Naive thymus-derived CD4-positive, alpha-beta T cell (primary cell): ENCODE measurements at places on chromosomes 12 and 14. TPM values are rescaled to one million over a fixed set of nuclear protein-coding genes. Genes with fewer than 3 reads are reported as not detected.

Gene NEUROD4
- not detected for total RNA-seq

GRCh38 chr14:59328454-59328853, 136.7 kb downstream of the GPR135 start:
- H3K27ac ChIP-seq = no peak overlapping the region
- no peaks in the 10 kb centered on the region for H3K27me3 ChIP-seq
- peaks cover 3% of the 10 kb centered on the region for H3K36me3 ChIP-seq

- DNase-seq = no peak
- no peaks in the 10 kb centered on the region for H3K4me1 ChIP-seq
- H3K4me3 ChIP-seq = no peak overlapping the region
- peaks cover 12% of the 10 kb centered on the region for H3K36me3 ChIP-seq
- H3K27me3 ChIP-seq = no peaks in the 10 kb centered on the region
- H3K27ac ChIP-seq = no peak overlapping the region
Observed at GRCh38 chr12:121430833-121431415, 31.0 kb downstream of the RNF34 start.

- H3K27ac ChIP-seq = no peak overlapping the region
- no peaks in the 10 kb centered on the region for H3K4me1 ChIP-seq
- no peaks in the 10 kb centered on the region for H3K36me3 ChIP-seq
- DNase-seq = peak; percentile 7
- no peaks in the 10 kb centered on the region for H3K27me3 ChIP-seq
- no peak overlapping the region for H3K4me3 ChIP-seq
Observed at GRCh38 chr12:97960741-97961608, 498.4 kb downstream of the RMST start.

DNA sequence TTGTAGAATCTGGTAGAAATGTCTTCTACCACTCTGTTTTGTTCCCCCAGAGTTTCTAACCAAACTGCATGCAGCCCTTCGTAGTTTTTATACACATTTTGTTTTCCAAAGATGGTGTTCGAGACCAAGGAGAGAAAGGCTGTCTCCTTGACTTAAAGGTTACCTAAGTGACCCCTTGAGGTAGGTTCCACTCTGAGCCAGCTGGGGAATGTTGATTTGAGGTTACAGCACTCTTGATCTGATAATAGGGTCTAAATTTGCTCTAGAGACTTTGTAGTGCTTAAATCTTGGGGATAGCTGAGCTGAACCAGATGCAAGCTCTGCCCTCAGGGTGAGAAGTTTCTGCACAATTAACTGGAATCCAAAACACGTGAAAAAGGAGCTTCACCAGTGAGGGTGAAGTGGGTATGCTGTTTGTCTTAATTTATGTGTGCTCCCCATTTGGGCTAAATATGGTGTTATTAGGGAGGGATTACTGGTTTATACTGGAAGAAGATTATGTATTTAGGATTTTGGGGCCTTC, 3.1 kb downstream of the TMBIM6 start:
- no peak for DNase-seq
- H3K4me3 ChIP-seq = no peak overlapping the region
- H3K27ac ChIP-seq = peak overlapping the region; percentile 14

DNA sequence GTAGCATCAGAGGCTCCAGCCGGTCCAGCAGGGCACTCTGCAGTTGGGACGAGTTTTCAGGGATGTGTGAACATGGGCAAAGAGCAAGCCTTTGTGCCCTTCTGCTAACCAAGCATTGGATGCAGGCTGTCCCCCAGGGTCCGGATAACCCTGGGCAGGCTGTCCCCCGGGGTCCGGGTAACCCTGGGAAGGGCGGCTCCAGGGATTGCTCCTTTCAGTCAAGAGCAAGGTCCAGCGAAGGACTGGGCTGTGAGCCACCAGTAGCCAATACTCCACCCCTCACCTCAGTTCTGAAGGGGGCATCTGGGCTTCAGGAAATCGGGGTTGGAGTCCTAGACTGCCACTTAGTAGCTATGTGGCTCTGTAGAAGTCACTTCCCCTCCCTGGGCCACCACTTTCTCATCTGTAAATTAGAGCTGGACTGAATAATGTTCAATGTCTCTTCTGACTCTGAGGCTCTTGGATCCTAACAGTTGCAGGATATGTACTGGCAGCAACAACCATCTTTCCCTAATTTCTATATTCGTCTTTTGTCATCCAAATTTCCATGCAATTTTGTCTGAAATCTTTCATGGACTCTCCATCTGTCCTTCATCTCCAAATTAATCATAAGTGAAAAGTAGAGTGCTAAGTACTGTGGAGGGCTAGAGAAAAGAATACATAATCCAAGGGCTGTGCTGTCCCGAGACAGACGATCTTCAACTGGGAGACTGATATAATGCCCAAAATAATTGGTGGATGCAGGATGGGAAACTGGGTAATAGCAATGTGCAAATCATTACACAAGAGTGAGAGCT, 137.4 kb upstream of the NTF3 start:
- DNase-seq = no peak
- no peak overlapping the region for H3K27ac ChIP-seq
- no peaks in the 10 kb centered on the region for H3K27me3 ChIP-seq
